ENCODE measurements at places on chromosomes 5 and 9.

- no peak for DNase-seq
Measured at GRCh38 chr5:127421471-127421870, 96.0 kb upstream of the PRRC1 start.

- no peak for DNase-seq
Measured at GRCh38 chr5:148791334-148791667, 35.1 kb upstream of the ADRB2 start.

- peak; percentile 39 for DNase-seq
Measured at GRCh38 chr9:2083479-2083878, 68.3 kb downstream of the SMARCA2 start.

GRCh38 chr9:112013266-112013665 is 116.7 kb downstream of the UGCG start:
- no peak for DNase-seq

DNA sequence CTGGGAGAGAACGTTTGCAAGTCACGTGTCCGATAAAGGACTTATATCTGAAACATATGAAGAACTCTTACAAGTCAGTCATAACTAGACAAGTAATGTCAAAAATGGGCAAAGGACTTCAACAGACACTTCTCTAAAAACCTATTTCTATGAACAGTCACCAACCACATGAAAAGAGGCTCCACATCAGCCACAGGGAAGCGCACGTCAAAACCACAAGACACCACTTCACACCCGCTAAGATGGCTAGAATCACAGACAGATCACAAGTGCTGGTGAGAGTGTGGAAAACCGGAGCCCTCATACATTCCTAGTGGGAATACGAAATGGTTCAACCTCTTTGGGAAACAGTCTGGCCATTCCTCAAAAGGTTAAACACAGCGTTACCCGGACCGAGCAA is 11.5 kb upstream of the CARD9 start:
- DNase-seq, result no peak

- no peak for DNase-seq
Measured at GRCh38 chr5:106875591-106876297, 795.0 kb downstream of the EFNA5 start.

DNA sequence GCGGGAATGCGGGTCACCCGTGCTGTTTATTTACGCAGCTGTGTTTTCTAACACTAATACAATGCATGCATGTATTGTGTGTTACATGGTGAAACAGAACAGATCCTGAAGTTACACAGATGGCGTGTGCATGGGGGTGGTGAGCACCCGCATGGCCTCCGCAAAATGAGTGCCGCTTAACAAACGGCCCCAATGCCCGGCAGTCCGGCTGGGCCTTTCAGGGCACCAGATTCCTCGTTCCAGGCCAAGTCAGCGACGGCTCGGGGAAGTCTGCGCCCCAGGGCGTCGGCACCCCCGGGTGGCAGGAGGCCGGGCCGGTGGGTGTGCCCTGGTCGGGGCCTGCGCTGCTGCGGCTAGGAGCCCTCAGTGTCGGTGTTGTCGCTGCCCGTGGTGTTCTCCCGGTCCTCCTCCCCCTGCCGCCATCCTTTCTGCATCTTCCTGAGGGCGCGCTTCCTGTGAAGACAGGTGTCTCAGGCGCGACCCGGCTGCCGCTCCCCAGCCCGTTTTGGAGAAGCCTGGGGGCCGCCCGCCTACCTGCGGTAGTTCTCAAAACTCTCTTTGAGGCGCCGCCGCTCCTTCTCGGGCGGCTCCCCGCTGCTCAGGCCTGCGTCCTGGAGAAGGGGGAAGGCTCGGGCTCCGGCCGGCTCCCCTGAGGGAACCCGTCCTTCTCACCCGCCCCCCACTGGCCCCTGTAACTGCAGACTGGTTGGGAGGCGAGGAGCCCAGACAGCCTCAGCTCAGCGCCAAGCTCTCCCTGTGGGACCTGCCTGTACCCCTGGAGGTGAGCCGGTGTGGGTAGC is 605 bp upstream of the DNLZ start:
- DNase-seq, result no peak

DNA sequence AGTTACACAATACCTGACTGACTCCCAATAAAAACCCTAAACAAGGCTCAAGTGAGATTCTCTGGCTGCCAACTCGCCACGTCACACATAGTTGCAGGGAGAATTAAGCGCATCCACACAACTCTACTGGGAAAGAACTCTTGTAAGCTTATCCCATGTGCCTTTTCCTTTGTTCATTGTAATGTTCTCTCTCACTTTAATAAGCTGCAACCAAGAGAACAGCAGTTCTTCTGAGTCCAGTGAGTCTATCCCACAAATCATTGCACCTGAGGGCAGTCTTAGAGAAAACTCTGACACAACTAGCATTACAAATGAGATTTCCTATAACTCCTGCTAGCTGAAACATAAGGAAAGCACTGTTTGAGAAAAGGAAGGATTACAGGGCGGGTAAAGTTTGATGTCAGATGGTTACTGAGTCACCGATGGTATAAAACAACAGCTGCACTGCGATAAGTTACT is 27.4 kb downstream of the CENPK start:
- DNase-seq, result no peak

DNA sequence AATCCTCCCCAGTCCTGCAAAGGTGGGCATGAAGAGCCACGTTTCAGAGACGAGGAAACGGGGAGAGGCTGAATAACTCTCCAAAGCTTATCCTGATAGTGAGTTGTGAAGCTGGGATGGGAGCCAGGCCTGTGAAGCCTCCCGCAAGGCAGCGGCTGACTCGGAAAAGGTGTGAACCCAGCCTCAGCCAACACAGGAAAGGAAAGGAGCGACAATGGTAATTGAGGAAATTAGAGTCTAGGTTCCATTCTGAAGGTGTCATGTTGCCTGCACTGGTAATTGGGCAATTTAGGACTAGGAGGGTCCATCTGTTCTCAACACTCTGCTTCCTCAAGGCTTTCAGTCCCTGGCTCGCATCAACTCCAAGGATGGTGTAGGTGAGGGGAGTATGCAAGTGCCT is 83.4 kb downstream of the LIFR start:
- no peak for DNase-seq

GRCh38 chr9:123453831-123454321 is 97.9 kb downstream of the CRB2 start:
- DNase-seq, result no peak

GRCh38 chr5:68433923-68434879 is 218.6 kb downstream of the PIK3R1 start:
- DNase-seq, result peak; percentile 91

DNA sequence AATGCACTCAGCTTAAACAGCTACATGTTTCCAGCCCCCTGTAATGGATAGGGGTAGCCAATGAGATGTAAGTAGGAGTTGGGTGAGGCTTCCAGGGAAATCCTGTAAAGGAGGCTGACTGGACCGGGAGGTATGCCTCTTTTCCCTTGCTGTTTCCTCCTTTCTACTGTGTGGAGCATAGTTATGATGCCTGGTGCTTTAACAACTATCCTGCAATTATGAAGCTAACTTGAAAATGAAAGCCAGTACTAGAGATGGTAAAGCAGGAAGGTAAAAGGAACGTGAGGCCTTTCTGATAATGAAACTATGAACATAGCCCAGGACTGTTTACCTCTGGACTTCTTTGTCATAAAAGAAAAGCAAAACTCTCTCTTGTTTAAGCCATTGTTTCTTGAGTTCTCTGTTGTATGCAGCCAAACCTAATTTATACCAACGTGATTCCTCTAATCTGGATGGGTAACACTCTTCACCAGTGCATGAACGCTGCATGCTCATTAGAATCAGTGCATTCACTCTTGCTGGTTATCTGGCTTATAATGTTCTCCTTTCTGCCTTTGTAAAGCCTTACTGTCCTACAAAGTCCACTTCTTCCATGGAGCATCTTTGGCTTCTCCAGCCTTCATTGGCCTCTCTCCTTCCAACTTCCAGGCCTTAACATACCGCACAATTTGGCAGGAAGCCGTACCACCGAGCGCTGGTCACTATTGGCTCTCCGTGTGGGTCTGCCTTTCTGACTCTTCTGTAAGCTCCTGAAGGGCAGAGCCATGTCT is 8.3 kb upstream of the ARHGEF28 start:
- DNase-seq, result no peak

- no peak for DNase-seq
Measured at GRCh38 chr9:130239741-130240241, 25.8 kb upstream of the HMCN2 start.

DNA sequence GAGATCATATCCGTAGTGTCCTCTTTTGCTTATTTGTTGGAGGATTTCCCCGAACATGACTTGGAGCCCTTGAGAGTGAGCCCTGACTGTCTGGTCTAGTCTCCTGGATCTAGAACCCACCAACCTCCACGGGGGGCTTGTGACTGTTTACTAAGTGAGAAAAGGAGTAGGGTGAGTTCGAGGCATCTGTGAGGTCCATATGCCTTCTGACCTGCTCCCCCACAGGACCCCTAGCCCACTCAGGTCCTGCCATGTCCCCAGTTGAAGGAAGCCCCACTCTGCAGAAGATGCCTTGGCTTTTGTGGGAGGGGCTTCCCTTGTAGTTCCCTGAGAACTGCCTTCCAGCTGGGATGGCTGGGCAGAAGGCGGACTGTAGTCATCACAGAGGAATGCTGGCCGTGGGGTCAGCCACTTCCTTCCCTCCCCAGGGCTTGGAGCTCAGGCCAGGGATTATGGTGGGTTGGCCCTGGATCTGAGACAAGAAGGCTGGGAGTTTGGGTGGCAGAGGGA is 7.0 kb upstream of the IRF1 start:
- DNase-seq, result peak; percentile 38

- no peak for DNase-seq
Measured at GRCh38 chr9:21831841-21832509, 29.5 kb downstream of the MTAP start.

DNA sequence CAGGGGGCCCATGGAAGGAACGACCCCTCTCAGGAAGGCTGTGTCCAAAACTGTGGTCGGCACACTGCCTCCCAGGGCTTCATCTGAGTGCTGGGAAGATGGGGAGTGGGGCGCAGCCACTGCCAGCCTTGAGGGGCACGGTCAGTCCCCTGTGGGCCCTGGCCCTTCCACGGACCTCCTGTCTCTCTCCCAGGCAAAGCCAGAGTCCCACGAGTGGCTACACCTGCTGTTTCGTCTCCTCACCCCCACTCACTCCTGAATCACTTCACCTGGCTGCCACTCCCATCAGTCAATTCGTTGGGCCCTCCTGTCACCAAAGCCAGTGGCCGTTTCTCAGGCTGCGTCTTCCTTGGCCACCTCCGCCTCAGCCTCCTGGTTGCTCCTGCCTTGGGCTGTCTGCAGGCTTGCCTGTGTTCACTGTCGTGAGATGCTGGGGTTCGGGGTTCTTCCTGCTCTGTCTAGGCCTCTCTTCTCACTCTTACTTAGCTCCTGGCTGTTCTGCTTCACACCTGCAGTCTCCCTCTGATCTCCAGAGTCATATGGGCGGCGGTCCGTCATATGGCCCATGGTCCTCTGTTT is 58.8 kb upstream of the RNF130 start:
- no peak for DNase-seq

DNA sequence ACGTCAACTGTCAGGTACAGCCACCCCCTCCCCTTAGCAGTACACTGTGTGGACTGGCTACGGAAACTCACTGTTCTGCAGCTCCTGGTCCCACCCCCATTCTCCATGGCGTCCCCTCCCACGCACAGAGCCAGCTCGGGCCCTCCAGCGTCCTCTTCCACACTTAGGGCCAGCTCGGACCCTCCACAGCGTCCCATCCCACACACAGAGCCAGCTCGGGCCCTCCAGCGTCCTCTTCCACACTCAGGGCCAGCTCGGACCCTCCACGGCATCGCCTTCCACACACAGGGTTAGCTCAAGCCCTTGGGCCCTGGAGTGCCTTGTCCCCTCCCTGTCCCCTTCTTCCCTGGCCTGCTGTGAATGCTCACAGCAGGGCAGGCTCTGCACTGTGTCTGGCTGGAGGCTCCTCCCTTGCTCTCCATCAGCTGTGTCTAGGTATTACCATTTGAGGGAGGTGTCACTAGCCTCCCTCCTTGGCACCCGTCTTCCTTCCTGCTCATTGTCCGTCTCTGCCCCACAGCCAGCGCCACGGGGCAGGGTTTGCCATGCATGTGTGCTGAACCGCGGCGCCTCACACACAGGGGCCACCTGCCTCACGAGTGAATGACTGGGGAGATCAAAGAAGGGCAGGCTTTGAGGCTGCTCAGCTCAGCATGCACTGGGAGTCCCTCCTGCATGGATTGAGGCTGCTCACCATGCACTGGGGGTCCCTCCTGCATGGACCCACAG is 78.5 kb upstream of the CACNA1B start:
- DNase-seq, result no peak

DNA sequence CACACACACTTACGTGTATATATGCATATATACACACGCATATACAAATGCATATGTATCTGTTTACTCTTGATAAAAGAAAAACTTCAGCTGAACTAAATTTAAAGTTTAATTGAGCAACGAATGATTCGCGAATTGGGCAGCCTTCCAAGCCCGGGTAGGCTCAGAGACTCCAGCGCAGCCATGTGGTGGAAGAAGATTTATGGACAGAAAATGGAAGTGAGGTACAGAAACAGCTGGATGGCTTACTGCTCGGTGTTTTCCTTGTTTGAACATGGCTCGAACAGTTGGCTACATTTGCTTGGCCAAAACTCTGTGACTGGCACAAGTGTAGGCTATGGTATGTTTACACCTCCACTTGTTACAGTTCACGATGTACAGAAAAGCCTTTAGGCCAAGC is 239.3 kb upstream of the PRDM9 start:
- DNase-seq, result no peak

DNA sequence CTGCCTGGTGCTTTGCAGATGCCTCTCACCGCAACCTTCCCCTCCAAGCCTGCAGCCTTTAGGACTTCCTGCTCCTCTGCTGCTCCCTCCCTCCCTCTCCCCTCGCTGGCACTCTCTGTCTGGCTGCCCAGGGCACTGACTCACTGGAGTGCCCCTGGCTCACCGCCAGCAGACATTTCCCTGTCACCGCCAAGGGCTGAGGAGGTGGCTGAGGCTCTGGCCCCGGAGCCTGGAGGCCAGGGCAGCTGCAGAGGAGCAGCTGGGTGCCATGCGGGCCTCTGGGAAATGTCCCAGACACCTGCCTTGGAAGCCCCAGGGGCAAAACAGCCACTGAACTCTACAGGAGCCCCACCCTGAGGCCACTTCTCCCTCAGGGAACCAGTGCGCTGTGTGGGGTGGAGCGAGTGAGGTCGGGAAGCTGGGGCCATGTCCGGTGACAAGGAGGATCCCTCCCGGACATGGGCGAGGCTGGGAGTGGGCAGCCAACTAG is 53.4 kb downstream of the TENT4A start:
- no peak for DNase-seq

GRCh38 chr9:125961072-125961471 is 213.9 kb downstream of the PBX3 start:
- DNase-seq, result no peak

DNA sequence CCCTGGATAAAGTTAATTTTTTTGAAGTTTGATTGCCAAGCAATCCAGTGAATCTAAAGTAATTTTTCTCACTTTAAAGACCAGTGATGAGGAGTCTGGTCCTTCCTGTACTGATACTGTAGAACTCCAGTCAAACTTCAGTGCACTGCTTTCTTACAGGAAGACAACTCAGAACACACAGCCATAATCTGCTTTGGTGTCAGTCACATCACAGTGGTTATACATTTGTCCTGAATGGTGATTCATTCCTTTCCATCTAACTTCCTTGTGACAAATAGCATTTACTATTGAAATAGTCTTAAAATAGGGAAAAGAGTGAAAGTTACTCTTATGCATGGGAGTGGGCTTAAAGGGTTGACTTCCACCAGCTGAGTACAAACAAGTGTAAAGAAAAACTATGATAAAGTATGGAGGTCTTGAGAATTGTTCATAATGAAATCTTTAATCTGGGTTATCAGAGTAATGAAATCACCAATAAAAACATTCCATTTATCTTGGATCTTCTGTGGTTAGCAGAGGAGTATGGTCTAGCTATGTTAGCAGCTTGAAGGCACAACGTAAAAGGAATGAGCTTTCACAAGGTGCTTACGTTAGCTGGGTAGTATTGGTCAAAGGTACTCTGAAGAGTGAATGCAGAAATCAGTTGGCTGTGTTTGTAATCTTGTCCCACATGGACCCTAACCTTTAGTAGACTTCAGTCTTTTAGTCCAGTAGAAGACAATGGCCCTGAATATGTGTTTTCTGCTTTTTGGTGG is 41.5 kb downstream of the DCP2 start:
- DNase-seq, result no peak
